ENCODE measurements at places on chromosomes 6 and 20.

- DNase-seq = no peak
These were observed 92.2 kb downstream of the SIM1 start for GRCh38 chr6:100372326-100373091.

DNA sequence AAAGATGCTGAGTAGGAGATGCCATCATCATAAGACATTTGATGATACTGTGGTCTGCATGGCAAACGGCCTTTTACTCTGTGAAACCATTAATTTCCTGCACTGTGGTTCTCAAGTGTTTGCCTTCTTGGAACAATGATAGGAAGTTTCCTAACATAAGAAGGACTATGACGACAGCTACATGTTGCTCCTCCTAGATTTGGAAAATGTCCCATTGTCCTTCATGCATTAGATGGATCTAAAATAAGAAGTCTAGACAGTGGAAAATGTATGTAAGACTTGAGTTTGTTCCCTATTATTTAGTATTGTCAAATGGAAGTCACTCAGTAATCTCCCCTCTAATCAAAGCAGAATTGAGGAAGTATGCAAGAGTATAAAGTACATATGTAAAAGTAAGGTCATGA lies 98.5 kb upstream of the TMEM170B start:
- no peak for DNase-seq

DNA sequence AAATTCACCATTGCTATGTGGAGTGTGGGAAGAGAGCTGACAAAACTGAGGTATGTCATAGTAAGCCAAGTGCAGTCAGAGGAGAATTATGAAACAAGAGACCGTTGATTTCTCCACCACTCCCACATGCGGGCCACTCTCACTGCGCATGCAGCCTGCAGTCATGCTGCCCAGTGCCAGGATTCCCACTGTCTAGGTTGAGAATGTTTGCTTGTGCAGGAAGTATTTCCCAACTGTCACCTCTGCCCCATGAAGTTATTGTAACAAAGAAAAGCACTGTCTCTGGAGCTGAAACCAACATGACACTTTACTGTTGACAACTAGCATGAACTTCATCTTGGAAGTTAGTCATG lies 18.7 kb upstream of the SFT2D1 start:
- DNase-seq = no peak

GRCh38 chr6:13725570-13725969 lies 13.9 kb upstream of the RANBP9 start:
- peak; percentile 75 for DNase-seq

GRCh38 chr6:52176550-52176949 lies 9.6 kb upstream of the IL17A start:
- peak; percentile 23 for DNase-seq

DNA sequence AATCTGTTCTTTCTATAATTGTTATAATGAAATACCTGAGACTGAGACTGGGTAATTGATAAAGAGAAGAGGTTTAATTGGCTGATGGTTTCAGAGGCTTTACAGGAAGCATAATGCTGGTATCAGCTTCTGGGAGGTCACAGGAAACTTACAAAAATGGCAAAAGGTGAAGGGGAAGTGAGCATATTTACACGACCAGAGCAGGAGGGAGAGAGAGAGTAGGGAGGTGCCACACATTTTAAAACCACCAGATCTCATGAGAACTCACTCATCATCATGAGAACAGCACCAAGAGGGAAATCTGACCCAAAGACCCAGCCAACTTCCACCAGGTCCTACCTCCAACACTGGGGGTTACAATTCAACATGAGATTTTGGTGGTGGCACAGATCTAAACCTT lies 2.6 kb upstream of the SIRPB1 start:
- DNase-seq = peak; percentile 27

DNA sequence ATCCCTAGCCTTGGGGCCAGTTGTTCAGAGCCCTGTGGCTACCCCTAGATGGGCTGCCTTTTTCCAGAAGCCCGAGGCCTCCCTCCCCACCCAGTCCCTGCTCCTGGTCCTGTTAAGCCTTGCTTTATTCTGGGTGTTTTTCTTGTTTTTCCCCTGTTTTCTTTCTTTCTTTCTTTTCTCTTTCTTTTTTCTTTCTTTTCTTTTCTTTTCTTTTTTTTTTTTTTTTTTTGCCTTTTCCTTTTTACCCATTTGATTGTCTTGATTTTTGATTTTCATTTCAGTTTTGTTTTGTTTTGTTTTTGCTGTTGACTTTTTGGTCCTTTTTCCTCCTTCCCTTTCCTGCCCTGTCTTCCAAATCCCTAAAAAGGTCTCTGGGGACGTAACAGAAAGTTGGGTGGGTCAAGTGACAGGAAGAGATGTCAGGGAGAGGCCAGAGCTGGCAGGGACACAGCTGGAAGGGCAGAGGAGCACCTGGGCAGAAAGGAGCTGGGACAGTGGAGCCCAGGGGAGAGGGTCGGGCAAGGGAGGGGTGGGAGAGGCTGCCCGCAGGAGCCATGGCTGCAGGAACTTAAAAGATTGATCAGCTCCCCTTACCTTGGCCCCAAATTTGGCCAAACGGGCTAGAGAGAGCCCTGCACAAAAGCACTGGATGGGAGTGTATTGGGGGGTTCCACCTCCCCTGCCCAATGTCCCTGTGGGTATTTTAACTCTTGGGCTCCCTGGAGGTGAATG lies 27.6 kb downstream of the MYH7B start:
- DNase-seq = no peak

DNA sequence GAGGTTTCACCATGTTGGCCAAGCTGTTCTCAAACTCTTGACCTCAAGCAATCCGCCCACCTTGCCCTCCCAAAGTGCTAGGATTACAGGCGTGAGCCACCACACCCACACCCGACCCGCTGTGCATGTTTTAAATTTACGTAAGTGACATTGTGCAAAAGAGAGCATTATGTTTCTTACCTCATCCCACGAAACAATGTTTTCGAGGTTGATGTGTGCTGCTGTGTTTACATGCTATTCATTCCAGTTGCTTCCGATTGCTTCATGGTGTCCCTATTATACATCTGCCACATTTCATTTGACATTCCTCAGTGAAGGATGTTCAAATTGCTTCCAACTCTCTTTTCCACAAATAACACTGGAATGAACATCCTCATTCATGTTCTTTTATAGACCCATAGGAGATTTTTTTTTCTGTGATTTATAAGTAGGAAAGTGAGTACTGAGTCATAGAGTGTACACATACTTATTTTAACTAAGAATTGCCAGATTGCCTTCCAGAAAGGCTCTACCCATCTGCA lies 403.9 kb upstream of the JARID2 start:
- no peak for DNase-seq

DNA sequence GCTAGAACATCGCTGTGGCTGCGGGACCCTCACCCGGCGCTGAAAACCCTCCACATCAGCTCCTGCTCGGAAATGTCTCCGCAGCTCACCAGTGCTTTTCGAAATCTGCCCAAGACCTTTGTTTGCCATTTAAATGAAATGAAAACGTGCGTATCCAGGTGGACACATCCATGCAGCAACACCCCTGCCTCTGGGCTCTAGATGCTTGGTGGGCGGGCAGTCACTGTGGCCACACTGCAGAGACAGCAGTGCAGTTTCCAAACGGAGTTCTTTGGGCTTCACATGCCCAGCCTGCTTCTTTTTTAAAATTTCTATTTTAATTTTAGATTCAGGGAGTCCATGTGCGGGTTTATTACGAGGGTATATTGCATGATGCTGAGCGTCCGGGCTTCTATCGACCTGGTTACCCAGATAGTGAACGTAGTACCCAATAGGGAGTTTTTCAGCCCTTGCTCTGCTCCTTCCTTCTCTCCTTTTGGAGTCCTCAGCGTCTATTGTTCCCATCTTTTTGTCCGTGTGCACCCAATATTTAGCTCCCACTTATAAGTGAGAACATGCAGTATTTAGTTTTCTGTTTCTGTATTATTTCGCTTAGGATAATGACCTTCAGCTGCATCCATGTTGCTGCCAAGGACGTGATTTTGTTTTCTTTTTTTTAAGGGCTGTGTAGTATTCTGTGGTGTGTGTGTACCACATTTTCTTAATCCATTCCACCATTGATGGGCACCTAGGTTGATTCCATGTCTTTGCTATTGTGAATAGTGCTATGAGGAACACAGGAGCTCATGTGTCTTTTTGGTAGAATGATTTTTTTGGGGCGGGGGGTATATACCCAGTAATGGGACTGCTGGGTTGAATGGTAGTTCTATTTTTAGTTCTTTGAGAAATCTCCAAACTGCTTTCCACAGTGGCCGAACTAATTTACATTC lies 4.8 kb upstream of the TUBB2B start:
- no peak for DNase-seq

- DNase-seq = no peak
These were observed 55.8 kb downstream of the CDH22 start for GRCh38 chr20:46252352-46253091.

DNA sequence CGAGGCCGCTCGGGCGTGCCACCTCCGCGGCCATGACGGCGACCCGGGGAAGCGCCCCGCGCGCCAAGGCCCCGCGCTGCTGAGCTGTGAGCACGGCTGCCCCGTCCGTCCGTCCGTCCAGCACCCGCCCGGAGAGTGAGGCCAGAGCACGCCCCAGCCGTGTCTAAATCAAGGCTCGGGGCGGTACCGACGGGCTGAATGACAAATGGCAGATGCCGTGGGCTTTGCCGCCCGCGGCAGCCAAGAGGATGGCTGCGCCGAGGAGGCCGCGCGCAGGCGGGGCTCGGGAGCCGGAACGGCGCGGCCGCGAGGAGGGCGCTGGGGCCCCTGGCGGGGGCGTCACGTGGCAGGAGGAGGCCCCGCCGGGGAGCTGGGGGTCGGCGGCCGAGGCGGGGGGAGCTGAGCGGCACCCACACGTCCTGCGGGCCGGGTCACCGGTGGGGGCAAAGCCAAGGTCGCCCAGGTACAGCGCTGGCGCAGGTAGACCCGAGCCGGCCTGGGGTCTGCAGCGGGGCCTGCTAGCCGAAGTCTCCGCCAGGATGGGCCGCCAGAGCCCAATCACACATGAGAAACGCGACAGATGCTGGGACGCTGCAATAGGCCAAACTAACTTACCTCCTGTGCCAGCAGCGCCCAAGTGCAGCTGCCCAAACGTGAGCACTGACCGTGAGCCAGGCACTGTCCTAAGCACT lies at the start of gene PLAGL1:
Gene PLAGL1, minus strand, starts transcription at position 140 of the 692 bp plus-strand sequence. CDS start 60,123 bp downstream, outside the sequence.
- no peak for DNase-seq

DNA sequence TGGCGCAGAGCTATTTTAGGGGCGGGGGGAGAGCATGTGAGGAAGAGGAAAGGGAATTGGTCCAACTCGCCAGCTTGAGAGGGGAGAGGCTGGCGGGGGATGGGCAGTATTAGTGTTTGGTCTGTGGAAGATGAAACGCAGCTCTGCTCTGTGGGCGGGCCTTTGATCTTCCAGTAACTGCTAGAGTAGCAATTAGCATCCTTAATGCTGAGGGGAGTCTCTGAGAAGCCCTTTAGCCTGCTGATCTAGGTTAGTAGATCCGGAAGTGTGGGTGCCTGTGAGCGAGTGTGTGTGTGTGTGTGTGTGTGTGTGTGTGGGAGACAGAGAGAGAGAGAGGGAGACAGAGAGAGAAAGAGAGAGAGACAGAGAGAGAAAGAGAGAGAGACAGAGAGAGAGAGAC lies 117.2 kb upstream of the BACH2 start:
- peak; percentile 88 for DNase-seq

DNA sequence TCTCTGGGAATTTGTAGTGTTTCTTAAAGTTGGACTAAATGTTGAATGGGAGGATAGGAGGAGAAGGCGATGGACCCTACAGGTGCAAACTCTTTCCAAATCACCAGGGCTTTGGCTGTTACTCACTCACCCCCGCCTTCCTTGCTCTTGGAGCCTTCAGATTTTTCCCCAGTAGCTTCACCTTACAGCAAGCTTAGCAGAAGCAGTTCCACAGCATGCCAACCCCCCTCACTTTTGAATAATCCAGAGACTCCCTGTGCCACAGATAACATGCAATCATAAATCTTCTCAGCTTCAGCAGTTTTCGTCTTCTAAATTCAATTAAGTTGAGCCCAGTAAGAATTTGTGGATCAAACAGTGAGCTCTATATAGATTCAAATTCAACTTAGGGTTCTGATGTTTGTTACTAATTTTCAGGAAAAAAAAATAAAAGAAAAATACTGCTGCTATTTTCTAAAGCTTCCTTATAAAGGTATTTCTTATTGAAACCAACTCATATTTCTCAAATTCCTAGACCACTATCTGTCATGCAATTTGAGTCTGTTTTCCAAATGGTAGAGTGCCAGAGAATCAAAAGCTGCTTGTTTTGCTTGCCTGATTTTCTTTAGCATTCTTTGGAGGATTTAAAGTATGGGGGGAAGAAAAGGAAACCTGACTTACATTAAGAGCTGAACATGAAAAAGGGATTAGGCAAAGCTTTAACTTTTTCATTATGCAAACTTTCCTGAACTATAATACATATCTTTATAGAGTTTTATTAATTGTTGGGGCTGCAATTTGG lies 166.4 kb downstream of the EYA4 start:
- DNase-seq = no peak

Data from CD4-positive, alpha-beta memory T cell (primary cell).